Activated CD8-positive, alpha-beta T cell treated with anti-CD3 and anti-CD28 coated beads, Interleukin-2, amount 10 ng/mL, durations not matched to agents 7 days and 5 days (primary cell): ENCODE measurements at places on chromosomes 6 and 20.

- DNase-seq, result no peak
- no peaks in the 10 kb centered on the region for H3K36me3 ChIP-seq
- H3K4me3 ChIP-seq, result no peak overlapping the region
- H3K27ac ChIP-seq, result no peak overlapping the region
Observed at GRCh38 chr6:154632119-154632518, 101.1 kb upstream of the SCAF8 start.

DNA sequence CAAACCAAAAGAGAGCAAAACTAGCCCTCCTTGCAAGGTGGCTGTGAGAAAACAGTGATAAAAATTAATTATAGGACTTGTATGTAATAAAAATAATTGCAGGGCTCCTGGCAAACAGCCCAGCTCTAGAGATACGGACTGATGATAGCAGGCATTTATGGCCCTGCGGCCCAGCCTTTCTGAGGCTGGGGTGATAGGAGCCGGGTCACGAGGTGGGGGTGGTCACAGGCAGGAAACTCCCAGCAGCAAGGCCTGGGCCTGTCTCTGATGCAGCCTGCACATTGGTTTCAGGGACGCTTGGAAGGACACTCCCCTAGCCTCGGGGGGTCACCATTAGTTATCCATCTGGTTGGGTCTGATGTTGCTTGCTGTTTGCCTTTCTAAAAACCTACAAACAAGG, 18.7 kb upstream of the TTPAL start:
- no peak overlapping the region for H3K27ac ChIP-seq
- H3K4me3 ChIP-seq, result no peak overlapping the region
- H3K4me1 ChIP-seq, result no peaks in the 10 kb centered on the region
- DNase-seq, result no peak
- no peaks in the 10 kb centered on the region for H3K36me3 ChIP-seq

GRCh38 chr20:36717657-36718056, 28.2 kb downstream of the NDRG3 start:
- H3K27ac ChIP-seq, result no peak overlapping the region
- H3K4me3 ChIP-seq, result no peak overlapping the region
- H3K27me3 ChIP-seq, result no peaks in the 10 kb centered on the region
- H3K36me3 ChIP-seq, result peaks cover 8% of the 10 kb centered on the region

DNA sequence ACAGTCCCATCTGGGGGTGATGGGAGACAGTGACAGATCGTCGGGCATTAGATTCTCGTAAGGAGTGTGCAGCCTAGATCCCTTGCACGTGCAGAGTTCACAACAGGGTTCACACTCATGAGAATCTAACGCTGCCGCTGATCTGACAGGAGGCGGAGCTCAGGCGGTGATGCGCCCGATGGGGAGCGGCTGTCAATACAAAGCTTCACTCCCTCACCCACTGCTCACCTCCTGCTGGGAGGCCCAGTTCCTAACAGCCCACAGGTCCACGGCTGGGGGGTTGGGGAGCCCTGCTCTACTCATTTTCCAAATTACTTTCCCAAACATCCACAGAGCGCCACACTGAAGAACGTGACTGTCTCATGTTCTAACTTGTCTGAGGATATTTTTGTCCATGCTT, 25.3 kb downstream of the CTCFL start:
- no peak for DNase-seq
- H3K27ac ChIP-seq, result no peak overlapping the region
- H3K36me3 ChIP-seq, result no peaks in the 10 kb centered on the region
- H3K27me3 ChIP-seq, result peaks cover 52% of the 10 kb centered on the region
- H3K4me1 ChIP-seq, result peaks cover 12% of the 10 kb centered on the region
- H3K4me3 ChIP-seq, result no peak overlapping the region
